ENCODE measurements at places on chromosomes 3 and 15.

- DNase-seq = no peak
These were observed 40.7 kb upstream of the POMGNT2 start for GRCh38 chr3:43146599-43146998.

DNA sequence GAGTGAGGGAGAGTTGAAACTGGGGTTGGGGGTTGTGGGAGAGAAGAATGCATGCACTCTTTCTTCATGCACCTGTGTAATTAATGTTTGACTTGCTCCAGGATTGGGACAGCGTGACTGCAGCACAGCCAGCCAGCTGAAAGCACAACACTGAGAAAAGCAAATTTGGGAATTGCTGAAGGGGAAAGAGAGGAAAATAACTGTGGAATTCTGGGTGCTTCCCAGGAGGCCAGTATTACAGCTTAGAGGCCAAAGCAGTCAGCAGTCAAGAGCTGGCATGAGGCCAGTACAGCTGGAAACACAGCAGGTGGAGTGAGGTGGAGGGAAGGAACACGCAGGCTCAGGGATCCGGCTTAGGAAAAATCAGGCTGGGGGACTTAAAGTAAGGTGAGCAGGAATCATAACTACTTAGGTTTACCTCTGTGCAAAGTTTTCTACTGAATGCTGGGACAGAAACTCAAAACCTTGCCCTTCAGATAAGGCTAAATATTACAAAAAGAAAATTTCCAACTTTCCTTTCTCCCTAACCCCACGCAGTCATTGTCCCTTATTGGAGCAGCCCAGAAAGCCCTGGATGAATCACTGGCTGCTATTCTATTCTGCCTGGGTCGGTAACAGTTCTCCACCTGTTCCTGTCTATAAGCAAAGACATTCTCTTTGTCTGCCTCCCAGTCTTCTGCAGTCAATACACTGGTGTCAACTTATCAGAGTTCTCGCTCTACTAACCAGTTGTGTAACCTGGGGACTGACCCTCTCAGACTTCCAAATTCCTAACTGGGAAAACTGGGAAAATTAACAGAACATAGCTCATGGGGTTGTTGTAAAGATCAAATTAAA is 167.2 kb downstream of the MAGI1 start:
- DNase-seq = peak; percentile 30

- peak; percentile 82 for DNase-seq
These were observed 132.9 kb upstream of the ZBTB20 start for GRCh38 chr3:115279939-115280338.

DNA sequence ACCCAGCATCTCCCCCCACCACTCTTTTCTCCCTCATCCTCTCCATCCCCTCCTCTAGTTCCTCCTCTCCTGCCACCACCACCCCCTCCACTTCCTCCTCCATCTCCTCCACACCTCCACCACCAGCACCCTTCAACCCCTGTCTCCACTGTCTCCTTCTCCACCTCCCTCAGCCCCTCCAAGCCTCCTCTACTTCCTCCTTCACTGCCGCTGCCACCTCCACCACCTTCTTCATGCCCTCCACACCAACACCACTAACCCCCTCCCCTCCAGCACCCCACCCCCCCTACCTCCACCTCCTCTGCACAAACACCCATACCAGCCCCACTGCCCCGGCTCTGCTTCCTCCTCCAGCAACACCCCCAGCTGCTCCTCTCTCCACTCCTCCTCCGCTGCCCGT is 88.0 kb downstream of the HES1 start:
- DNase-seq = no peak

DNA sequence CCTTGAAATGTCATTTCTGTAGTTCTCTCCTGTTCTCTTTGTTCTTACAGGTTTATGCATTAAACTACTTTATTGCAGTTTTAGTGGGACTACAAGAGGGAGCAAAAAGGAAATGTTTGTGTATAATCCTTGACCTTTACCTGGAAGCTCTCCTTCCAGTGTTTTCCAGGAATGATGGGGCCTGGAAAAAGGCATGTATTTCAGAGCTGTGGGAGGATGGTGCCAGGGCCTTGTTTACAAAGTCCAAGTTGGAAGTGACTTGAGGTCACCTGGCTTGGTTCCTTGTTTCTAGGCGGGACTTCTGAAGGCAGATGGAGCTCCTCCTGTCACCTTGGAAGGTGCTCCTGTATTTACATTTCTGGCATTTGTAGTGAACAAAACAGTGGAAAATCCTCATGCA is 15.1 kb downstream of the ACVR2B start:
- DNase-seq = no peak

DNA sequence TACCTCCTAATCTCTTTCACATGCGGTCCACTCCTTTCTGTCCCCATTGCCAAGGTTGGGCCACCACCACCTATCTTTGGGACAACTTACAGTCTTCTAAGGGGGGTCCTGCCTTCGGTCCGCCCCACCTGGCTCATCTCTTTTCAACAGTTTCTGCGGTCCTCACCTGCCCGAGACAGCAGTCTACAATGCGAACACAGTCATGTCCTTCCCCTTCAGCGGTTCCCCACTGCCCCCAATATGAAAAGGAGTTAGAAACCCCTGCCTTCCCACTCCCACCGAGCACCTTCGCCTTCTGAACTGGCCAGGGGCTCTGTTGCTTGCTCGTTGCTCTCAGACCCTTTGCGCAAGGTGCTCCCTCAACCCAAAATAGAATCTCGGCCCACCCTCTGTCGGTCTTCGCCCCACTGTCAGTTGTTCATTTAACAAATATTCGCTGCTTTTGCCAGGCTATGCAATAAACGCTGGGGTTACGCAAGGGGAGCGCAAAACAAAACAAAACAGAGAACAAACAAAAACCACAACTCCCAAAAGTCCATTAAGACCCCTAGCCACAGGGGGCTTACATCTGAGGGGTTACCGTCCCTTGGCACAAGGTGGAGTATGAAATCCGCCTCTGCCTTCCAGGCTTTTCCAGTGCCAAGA is 611 bp upstream of the FANCI start:
- peak; percentile 58 for DNase-seq

GRCh38 chr15:100189849-100190248 is 151.9 kb downstream of the ADAMTS17 start:
- no peak for DNase-seq

DNA sequence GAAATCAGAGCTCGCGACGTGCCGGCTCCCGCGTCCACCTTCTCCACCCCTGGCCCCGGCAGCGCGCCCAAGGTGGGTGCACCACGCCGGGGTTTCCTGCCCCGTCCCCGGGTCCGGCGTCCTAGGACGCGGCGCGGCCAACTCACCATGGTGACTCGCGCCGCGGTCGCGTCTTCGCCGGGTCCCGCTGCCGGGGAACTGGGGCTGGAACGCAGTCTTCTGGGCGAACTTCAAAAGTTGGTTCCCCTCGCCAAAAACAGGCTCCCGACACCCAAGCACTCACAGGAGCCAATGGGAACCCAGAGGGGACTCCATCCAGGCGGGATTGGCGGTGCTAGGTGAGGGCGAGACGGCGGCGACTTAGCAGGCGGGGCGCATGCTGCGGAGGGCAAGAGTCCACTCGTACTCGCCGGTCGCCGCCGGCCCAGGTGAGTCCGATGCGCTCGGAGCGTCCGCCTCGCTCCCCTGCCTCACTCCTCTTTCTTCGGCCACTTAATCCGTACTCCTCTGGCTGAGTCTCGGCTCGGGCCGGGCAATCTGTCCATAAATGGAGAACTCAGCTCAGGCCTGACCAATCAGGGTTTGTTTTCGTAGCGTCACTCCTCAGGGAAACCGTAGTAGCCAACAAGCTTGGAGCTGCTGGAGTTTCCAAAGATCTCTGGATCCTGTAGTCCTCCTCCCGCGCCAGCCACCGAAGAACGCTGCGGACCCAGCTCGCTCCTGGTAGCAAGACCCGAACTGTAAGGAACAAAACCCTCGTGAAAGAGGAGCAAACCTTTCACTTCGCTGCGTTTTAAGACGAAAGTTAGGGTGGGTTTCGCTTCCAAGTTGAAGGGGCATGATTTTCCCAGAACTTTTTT is at the start of gene MYO1E:
Gene MYO1E (minus strand): TSS at position 520 of the 860 bp plus-strand sequence. CDS start 371 bp downstream, at position 149.
- peak; percentile 98 for DNase-seq

DNA sequence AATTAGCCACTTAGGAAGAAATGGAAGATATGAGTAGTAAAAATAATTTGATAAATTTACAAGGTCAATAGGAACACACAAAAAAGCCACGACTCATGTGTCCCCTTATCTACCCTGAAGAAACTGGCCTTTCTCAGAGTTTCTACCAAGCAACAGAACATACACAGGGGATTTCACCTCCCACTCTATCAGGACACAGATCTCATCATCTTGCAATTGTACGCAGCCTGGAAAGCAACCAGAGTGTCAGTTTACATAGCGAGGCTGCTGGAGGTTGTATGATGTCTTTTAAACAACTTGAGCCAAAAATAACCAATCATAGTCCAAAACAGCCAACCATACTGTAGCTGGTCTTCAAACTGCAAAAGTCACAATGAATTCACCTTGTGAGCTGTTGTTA is 19.7 kb upstream of the LMOD3 start:
- peak; percentile 28 for DNase-seq

Data from fibroblast of the aortic adventitia (primary cell).